Activated CD4-positive, alpha-beta T cell treated with anti-CD3 and anti-CD28 coated beads, Interleukin-10, Interleukin-2, amounts not matched to agents 100 ng/mL and 50 ng/mL, durations not matched to agents 16 hours and 8 hours (primary cell): ENCODE measurements at places on chromosomes 6 and 20.

DNA sequence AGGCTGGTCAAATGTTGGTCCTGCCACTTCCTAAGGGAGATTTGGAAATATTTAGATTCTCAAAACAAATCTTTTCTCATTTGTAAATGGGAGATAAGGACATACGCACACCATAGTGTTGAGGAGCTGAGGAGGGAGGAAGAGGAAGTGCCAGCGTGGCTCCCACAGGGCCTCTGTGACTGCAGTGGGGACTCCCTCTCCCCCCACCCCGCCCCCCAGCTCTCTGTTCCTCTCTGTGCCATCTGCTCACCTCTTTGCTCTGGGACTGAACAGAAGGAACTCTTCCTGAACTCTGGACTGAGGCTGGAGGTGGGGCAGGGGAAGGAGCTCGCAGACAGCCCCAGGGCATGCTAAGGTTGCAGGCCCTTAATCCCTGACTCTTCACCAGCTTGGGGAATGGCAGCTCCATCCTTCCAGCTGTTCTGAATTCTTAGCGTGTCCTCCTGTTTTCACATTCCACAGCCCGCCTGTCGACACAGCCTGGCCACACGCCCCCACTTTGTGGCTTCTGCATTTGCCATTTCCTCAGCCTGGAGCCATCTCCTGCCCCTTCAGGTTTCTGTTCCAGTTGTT, 11.4 kb downstream of the DDX27 start:
- DNase-seq, result no peak

DNA sequence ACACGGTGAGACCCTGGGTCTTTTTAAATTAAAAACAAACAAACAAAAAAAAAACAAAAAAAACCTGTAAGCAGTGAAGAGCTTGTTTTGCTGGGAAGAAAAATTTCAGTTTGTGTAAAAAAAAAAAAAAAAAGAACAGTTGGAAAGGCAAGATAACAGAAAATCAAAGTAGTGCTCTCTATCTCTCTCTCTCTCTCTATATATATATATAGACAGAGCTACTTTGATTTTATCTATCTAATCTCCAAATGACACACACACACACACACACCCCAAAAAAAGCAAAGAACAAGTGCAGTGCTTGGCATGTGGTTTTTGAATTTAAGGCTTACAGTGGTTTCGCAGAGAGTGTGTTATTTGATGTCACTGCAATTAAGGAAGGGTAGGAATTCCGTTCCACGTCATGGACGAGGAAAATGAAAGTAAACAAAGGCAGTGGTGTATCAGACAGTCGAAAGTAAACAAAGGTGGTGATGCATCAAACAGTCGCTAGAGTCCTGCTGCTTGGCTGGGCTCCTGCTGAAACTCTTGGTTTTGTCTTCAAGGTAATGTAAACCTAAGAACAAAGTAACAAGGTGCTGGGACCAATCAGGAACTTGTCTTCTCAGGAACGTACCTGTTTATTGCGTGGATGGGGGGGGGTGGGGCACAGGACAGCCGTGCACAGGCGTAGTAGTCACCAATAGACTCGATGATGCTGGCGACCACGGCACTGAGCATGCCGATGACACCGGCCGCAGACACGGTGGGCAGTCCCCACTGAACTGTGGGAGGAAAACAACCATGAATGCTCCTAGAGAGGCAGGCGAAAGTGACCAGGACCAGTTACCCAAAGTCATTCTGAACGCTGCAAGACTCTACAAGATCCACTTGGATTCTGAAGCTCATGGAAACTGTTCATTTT, 131.8 kb downstream of the SLC23A2 start:
- DNase-seq, result peak; percentile 52

DNA sequence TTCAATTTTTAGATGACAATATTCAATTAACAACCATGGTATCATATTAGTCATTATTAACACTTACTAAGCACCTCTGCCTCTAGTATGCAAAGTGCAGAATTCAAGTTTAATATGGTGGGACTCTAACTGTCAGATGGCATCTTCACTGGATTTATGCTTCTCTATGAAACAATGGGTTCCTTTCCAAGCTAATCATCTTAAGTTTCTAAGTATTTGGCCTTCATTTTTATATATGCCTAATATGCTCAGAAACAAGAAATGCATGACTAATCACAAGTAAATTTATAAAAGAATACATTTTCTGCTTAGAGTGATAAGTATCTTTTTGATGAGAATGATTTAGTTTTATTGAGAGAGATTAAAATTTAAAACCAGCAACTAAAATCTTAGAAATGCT, 144.7 kb downstream of the HIVEP2 start:
- DNase-seq, result no peak

- DNase-seq, result no peak
Measured at GRCh38 chr20:42957018-42957703, 232.5 kb downstream of the PTPRT start.

GRCh38 chr6:13615792-13616120, 621 bp downstream of the NOL7 start:
- DNase-seq, result peak; percentile 59
